ENCODE measurements at places on chromosomes 2 and 18. TPM values are rescaled to one million over a fixed set of nuclear protein-coding genes. Genes with fewer than 3 reads are reported as not detected.

GRCh38 chr2:147937744-147938349 lies 82.7 kb downstream of the ORC4 start:
- no peak for DNase-seq

GRCh38 chr2:27931361-27931950 lies 40.9 kb downstream of the BABAM2 start:
- DNase-seq = no peak

DNA sequence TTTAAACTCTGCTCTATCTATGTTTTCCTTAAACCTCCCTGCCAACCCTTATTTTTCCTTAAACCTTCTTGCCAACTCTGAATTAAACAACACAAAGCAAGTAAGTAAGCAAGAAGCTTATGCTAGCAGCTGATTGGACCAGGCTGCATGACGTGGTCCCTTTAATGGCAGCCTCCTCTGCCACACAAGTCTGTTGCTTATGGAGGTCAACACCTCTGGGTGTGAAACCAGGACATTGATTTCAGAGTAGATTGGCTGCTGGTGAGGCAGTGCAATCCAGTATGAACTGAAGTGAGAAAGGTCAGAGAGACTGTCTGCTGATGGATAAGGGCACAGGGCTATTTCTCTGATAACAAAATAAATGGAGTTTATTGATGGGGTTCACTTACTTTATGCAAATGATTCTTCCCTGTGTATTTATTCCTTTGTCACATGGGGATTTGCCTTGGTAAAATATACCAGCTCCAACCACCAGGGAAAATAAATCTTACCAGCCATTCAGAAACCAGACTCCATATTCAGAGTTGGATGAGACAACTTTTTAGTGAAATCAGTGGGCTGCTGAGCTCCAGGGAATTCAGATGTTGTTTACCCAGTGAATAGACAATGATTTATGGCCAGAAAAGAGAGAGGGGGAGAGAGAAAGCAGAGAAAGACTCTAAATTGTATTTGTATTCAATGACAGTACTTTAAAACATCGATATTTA lies 112.2 kb upstream of the NCKAP5 start:
- DNase-seq = no peak

- DNase-seq = no peak
Observed at GRCh38 chr18:22946217-22946616, 13.1 kb downstream of the RBBP8 start.

- no peak for DNase-seq
Observed at GRCh38 chr2:3257166-3257565, 120.5 kb downstream of the EIPR1 start.

The PSTPIP2 gene
- total RNA-seq = 2.0 TPM

The NYAP2 gene
- total RNA-seq = not detected

DNA sequence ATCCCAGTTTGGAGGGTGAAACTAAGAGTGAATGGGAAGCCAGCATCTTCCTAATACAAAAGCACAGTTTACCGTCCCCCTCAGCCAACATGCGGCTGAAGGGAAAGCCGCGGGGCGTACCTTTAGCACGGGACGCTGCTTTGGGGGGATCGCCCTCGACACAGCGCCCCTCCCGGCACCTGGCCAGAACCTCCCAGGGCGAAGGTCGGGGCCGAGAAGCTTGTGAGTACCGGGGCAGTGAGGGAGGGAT lies at the start of gene METTL8:
Gene METTL8 (minus strand): TSS at position 228 of the 250 bp plus-strand sequence. CDS start 41,805 bp downstream, outside the sequence.
- no peak for DNase-seq

The ACTG2 gene
- 1.9 TPM for total RNA-seq

DNA sequence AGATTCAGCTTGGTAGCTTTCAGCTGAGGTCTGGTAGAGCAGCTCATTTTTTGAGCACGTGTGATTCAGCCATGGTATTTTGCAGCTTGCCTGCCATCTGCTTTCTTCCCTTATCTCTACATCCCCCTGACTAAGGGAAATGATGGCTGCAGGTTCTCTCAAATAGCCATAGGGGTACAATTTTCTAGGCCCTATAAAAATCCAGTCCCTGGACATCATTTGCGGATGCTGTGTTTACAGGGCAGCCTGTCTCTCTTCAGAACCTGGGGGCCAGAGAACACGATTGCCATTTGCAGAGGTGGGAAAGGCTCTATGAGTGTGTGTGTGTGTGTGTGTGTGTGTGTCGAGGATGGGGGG lies 442.7 kb upstream of the MEIS1 start:
- no peak for DNase-seq

DNA sequence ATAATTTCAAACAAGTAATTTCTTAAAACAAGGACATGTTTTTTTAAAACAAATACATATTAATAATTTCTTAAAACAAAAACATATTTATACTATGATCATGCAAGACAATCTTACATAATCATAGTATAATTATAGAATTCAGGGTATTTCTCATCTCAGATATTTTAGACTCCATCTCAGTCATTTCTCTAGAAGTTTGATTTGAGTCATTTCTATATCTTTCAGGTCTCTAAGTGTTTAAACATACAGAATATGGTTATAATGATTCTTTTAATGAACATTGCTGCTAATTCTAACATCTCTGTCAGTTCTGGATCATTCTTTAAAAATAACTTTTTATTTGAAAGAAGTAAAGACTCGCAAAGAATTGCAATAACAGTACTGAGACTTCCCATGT lies 154.2 kb upstream of the KYNU start:
- DNase-seq = no peak

DNA sequence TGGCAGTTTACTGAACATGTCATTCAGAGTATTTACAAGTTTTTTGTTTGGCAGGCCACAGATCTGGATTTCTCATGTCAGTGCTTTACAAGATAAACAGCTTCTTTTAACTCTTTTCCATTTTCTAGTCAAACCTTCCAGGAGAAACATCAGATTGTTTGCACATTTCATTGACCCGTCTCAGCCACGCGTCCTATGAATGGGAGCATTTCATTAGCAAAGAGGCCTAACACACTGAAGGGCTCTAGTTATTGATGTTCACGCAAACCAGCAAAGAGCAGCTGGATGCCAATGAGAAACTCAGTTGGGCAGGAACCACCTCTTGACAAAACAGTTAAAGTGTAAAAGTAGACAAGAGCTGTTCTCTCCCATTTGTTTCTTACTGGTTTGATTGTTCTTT lies 29.2 kb upstream of the MFF start:
- DNase-seq = no peak

GRCh38 chr2:127558911-127559310 lies 23.4 kb downstream of the MYO7B start:
- DNase-seq = no peak

The GULP1 gene
- total RNA-seq = 6.7 TPM

The NAPG gene
- total RNA-seq = 30.8 TPM
